ENCODE measurements at places on chromosomes 1 and 21.

- no peak for DNase-seq
Observed at GRCh38 chr1:162110910-162111309, 41.4 kb downstream of the NOS1AP start.

DNA sequence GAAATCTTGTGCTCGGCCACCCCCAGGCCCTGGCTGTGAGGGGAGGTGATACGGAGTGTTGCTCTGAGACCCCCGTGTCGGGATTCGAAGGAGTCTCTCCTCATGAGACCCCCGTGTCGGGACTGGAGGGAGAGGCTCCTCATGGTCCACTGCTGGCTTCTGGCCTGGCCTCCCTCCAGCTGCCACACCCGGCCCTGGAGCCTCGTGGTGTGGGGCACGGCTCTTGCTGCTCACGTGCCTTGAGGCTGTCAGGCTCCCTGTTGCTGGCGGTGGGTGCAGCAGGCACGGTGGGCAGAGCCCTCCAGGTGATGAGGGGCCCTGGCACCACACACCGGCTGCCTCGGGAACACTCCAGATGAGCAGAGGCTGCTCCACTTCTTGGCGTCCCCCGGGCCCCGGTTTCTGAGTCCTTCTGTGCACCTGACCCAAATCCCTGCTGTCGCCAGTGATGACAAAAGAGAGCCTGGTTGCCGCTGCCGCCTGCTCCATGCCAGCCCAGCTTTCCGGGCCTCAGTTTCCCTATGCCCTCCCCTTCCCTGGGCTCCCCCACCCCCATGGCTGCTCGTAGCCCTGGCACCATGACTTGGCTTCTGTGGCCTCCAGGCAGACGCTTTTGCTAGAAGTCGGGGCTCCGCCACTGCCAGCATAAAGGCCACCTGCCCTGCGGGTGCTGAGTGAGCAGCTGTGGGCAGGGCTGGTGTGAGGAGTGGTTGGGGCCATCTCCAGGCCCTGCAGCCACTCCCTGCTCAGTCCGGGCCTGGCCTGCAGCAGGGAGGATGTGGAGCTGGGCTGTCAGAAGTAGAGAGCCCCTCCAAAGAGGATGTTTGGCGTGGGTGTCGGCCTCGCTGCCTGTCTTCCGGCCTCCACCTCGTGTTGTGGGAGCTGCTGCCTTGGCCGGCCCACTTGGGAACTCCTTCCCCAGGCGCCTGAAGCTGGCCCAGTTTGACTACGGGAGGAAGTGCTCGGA is 11.8 kb downstream of the TMEM240 start:
- DNase-seq = no peak

GRCh38 chr1:11458811-11459275 is 20.1 kb upstream of the DISP3 start:
- no peak for DNase-seq

DNA sequence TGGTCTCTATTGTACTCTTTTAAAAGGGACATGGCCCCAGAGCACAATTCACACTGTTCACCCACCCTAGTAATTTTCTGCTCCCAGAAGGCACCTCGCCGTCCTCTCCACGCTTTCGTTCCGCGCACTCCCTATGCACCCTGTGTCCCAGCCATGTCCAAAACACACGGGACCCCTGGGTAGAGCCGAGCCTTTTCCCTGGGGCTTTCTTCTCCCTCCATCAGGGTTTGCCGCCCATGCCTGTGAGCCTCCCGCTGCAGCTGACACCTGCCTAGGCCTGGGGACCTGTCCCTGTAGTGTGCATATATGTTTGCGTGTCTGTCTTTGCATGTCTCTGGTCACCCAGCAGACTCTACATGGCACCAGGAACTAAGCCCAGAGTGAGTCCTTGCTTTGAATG is 302.7 kb downstream of the PCP4 start:
- DNase-seq = no peak

- no peak for DNase-seq
Observed at GRCh38 chr1:93338387-93339146, 7.1 kb upstream of the DR1 start.

DNA sequence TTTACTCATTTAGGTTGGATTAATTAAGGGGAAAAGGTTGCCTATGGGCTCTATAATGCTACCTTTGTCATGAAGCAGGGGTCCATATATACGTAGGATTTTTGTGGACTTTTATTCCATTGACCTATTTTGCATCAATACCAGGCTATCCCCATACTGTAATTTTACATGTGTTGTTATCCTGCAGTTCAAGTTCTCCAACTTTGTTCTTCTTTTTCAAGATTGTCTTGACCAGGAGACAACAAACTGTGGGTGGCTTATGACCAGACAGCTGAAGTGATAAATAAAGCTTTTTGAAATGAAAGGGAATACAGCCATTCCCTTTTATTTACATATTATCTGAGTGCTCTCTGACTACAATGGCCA is 345.7 kb downstream of the BARHL2 start:
- DNase-seq = no peak

DNA sequence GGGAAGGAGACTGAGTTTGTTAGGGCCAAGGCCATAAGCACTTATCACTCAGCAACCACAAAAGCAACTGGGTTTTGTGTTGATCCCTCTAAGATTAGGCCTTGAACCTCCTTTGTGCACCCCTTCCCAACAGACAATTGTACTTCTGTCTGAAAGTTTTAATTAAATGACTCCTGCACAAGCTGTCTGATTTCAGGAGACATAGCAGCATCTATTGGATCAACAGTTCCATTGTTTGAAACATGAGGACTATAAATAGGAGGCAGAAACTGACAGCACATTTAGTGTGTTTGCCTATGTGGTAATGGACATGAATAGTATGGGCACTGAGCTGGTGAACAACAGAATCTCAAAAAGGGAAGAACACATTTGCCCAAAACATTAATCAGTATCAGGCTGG is 167.3 kb upstream of the KCNJ6 start:
- no peak for DNase-seq

Data from activated CD4-positive, alpha-beta T cell treated with anti-CD3 and anti-CD28 coated beads for 48 hours (primary cell).